Stimulated activated CD4-positive, alpha-beta T cell treated with anti-CD3 and anti-CD28 coated beads, Interleukin-1b, Interleukin-23, amount 100 ng/mL, for 24 hours (primary cell): ENCODE measurements at places on chromosomes 7 and 10.

DNA sequence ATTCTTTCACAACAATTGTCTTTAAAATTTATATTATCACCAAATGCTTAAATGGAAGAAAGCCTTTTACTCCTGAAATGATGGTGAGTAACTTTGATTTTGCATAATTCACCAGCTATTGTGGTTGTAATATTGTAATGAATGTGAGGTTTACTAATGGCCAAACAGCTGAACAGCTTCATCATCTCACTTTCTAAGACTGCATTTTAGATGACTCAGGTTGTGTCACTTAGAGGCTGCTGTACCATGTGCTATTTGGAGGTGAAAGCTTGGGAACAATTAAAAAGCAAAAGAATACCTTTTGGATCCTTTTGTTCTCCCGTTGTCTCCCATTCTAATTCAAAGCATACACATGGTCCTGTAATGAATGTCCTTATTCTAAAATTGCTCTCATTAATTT, 604.0 kb upstream of the PFKP start:
- DNase-seq = no peak

DNA sequence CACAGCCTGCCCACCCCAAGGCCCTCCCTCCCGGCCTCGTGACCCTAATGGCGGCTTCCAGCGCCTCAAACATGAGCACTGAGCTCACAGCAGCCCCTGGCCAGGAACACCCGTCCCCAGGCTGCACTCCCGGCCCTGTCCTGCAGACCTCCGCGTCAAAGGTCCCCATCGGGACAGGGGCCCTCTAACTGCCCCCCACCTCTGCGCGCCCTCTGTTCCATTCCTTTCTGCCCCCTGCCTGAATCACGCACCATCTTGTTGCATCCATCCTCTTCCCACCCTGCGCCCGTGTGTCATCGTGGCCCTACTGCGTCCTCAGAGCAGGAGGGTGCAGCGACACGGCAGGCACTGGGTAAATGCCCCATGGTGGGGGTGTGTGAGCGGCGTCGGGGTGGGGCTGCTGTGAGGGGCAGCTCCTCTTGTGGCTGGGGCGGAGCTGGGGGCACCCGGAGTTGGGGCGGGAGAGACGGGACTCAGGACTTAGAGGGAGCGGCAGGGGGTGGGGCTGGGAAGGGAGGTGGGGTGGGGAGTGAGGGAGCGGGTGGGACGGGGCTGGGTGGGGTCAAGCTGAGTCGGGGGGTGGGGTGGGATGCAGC, 13.4 kb downstream of the SLC29A4 start:
- no peak for DNase-seq

DNA sequence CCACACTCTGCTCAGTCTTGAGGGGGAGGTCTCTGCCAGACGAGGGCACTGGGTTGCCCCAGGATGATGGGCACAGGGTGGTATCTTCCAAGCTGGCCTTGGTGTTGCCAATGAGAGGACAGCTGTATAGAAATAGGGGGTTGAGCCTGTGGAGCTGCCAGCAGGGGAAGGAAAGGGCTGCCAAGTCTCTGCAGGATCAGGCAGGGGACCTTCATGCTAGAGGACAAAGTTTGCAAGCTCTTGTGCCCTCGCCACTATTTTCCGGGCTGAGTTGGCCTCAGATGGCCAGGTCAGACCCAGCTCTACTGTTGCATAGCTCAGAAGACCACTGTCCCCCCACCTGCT, 68.7 kb downstream of the ARHGAP22 start:
- DNase-seq = no peak

DNA sequence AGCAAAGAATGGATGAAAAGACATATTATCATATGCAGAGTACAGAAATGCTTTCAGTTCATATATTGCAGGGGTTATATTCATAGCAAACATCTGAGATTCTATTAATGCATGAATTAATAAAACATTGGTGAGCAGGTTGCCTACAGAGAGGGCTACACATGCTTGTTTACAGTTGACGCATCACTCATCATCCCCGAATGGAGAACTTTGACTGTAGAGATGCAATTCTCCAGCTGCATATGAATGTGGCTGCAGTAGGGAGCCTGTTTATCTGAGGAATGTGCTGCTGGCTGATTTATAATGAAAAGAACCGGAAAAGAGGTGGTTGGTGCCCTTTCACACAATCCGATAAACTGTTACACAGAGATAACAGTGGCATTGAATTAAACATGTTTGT, 116.5 kb downstream of the GRM3 start:
- no peak for DNase-seq

DNA sequence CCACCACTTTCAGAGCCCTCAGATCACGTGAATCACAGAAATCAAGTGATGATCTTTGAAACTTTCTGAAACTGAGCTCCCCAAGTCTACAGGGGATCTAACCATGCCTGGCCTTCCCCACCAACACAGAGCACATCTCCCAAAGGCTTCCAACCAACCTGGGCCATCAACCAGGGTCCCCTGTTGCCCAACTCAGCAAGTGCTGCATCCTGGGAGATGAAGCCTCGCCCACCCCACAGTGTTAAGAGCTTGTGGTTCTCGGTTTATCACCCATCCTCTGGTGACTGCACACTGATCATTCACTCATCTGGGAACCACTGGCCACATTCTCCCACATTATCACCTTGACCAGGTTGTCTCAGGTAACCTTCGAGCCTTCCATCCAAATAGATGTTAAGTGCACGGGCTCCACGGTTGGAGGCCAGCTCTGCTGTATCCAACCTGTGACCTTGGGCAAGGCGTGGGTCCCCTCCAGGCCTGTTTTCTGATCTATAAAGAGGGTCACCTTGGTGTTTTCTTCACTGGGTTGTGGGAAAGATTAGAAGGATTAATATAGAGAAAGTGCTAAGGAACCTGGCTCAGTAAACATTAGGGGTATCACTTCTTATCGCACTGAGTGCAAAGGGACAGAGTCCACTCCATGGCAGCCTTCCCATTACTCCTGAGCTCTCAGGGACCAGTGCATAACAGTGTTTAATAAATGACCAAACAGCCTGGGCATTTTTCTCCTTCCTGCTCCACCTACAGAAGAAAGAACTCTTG, 3.6 kb downstream of the ZNF488 start:
- no peak for DNase-seq

DNA sequence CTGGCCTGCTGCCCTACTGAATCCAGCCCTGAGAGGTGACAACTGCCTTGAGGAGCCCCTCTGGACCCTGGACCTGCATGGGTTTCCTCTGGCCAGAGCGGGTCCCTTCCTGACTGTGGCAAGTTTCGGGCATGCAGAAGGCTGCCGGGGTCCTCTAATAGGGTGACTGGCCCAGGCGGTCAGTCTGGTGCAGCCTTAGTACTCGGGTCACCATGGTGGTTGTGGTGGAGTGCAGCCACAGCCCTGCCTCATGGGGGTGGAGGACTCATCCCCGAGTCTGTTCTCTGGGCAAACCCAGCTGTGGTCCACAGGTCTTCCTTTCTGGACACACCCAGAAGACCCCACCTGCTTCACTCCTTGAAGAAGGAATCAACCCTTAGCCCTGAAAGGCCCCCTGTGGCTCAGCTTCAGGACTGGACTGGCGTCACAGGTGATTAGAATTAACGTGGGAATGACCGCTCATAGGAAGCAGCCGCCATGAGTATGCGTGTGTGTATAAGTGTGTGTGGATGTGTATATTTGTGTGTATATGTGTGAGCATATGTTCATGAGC, 28.7 kb downstream of the RAMP3 start:
- DNase-seq = no peak

GRCh38 chr10:70820976-70821750, 5.4 kb downstream of the SGPL1 start:
- DNase-seq = no peak
